ENCODE measurements at places on chromosomes 13 and 19. TPM values are rescaled to one million over a fixed set of nuclear protein-coding genes. Genes with fewer than 3 reads are reported as not detected.

IZUMO1 gene
- 0.28 TPM for total RNA-seq

LGALS7 gene
- not detected for total RNA-seq

SH2D3A gene
- 6.0 TPM for total RNA-seq

KLF2 gene
- 4.4 TPM for total RNA-seq

ZMYM5 gene
- 12.6 TPM for total RNA-seq

R3HDM4 gene
- 47.0 TPM for total RNA-seq

SLC7A9 gene
- total RNA-seq, result not detected

CGB1 gene
- not detected for total RNA-seq

ARGLU1 gene
- 71.6 TPM for total RNA-seq

GARIN5A gene
- 0.17 TPM for total RNA-seq

ERICH4 gene
- total RNA-seq, result not detected

CD37 gene
- total RNA-seq, result not detected

TPRX1 gene
- total RNA-seq, result not detected

IZUMO2 gene
- not detected for total RNA-seq

PSG3 gene
- not detected for total RNA-seq

USE1 gene
- 18.7 TPM for total RNA-seq

WDR87 gene
- total RNA-seq, result not detected

ZSCAN22 gene
- 3.7 TPM for total RNA-seq

SLC15A1 gene
- total RNA-seq, result not detected

GJA3 gene
- total RNA-seq, result under 0.01 TPM

LRG1 gene
- total RNA-seq, result 1.6 TPM

ADGRE3 gene
- not detected for total RNA-seq

IL4I1 gene
- total RNA-seq, result 3.6 TPM

FFAR1 gene
- not detected for total RNA-seq

SLC8A2 gene
- total RNA-seq, result not detected

ZNF606 gene
- 16.7 TPM for total RNA-seq

DLL3 gene
- 0.17 TPM for total RNA-seq

SHD gene
- not detected for total RNA-seq

SIX5 gene
- total RNA-seq, result 9.8 TPM

ANO8 gene
- total RNA-seq, result 6.8 TPM

RASAL3 gene
- 24.8 TPM for total RNA-seq

ZMYM2 gene
- total RNA-seq, result 81.3 TPM

AMER2 gene
- total RNA-seq, result not detected

OR4F17 gene
- not detected for total RNA-seq

HTR2A gene
- not detected for total RNA-seq

CNMD gene
- not detected for total RNA-seq

RGCC gene
- total RNA-seq, result 174 TPM

ZNF587 gene
- 36.3 TPM for total RNA-seq

USP12 gene
- total RNA-seq, result 39.7 TPM

ZNF846 gene
- 9.2 TPM for total RNA-seq

CCDC169 gene
- 1.2 TPM for total RNA-seq

KCNN1 gene
- 0.42 TPM for total RNA-seq

FDX2 gene
- 18.7 TPM for total RNA-seq

GDF15 gene
- total RNA-seq, result 152 TPM

Data from dermis blood vessel endothelial cell (primary cell).